Mesenteric fat pad (tissue), 1 donor: ENCODE measurements at places on chromosomes 7 and 10.

GRCh38 chr10:86437447-86437846, 70.9 kb upstream of the GRID1 start:
- DNase-seq = no peak

GRCh38 chr10:1320739-1321320, 264.6 kb downstream of the WDR37 start:
- DNase-seq = no peak

- no peak for DNase-seq
Measured at GRCh38 chr7:117116211-117116610, 162.9 kb downstream of the ST7 start.

- no peak for DNase-seq
Measured at GRCh38 chr10:78948621-78949030, 120.1 kb upstream of the ZMIZ1 start.

DNA sequence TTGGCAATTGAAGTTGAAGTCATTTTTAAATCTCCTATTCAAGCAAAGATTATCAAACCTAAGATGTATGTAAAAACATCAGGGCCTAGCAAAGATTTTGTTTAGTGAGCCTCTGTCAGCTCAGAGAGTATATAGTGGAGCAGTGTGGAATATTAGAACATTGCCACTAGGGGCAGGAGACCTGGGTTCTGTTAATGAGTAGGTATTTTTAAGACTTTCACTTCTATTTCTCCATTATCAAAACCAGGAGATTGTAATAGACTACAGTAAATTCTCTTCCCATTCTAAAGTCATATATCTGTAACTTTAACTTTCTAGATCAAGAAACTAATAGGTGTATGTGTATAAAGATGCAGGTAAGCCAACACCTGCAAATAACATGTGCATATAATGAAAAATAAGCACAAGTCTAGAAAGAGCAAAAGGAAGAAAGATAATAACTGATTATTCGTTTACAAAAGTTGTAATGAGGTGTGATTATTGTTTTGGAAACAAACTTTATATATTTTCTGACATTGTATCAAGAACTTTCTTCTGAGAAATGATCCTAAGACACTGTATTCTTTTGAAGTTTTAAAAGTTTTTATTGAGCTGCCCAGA, 64.4 kb downstream of the KCND2 start:
- DNase-seq = no peak

- no peak for DNase-seq
Measured at GRCh38 chr7:13099154-13099795, 411.8 kb downstream of the ARL4A start.

DNA sequence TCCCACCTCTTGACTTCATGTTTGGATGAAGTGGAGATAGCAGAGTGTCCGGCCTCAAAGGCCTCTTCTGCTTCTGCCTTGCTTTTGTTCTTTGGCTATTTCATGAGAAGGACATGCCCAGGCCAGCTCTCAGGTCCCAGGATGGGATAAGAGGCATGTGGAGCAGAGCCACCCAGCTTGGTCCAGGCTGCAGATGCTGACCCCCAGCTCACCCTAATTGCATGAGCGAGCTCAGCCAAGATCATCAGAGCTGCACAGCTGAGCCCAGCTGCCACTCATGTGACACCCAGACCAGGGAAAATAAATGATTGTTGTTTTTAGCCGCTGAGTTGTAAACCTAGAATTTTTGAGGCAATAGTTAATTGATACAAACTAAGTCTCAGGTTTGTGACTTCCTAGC, 230.0 kb downstream of the PHF14 start:
- no peak for DNase-seq

DNA sequence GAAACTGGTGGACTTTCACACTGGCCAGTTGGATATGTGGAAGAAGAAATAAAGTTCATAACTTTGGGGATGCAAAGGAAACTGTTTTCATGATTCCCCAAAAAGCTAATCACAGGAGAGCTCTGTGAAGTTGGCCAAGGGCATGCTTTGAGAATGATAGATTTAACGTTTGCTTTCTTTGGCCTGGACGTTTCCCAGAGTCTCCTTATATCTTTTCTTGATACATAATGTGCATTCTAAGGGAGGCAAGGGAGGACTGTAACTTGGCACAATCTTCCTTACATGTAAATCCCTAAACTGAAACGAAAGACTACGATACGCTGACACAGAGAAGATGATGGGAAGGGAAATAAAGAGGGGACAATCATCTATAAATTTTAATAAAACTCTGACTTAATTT, 176.5 kb upstream of the INHBA start:
- no peak for DNase-seq

DNA sequence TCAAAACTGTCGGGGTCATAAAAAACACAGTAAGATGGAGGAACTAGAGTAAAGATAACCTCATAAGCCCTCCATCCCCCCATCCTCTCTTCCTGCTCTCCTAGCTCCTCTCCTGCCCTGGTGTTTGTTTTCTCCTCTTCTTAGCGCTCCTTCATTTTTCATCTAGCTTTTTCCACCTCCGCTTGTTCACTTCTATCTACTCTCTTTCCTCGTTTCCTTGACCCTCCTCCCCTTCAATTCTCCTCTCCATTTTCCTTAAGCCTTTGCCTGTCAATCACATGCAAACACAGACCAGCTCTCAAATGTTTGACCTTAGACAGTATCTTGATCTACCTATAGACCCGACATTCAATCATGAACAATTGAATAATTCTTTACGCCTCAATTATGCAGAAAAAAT, 10.0 kb downstream of the NCAPG2 start:
- no peak for DNase-seq

- DNase-seq = no peak
Measured at GRCh38 chr10:89367529-89367928, 10.3 kb upstream of the IFIT1B start.

GRCh38 chr7:73308665-73309214, at the start of gene NSUN5:
NSUN5 (minus strand) TSS chr7:73308826; CDS start chr7:73308790, 36 bp downstream.
- peak; percentile 96 for DNase-seq

- no peak for DNase-seq
Measured at GRCh38 chr7:40332516-40332915, 197.7 kb downstream of the SUGCT start.

DNA sequence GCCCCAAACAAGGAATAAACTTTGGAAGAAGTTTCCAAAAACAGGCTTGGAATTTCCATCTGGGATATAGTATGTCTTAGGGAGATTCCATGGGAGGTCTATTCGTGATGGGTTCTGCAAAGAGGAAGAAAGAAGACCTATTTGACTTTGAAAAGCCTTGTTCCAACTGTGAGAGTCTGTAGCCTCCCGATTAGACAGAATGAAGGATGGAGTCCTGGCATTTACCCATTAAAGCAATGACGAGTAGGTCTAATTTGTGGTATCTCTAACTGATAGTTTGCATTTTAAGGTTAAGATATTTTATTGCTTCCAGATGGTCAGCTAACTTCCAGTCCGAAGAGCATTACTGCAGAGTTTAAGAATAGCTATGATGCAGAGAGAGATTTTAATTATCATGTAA, 19.5 kb upstream of the GALNT17 start:
- DNase-seq = no peak

DNA sequence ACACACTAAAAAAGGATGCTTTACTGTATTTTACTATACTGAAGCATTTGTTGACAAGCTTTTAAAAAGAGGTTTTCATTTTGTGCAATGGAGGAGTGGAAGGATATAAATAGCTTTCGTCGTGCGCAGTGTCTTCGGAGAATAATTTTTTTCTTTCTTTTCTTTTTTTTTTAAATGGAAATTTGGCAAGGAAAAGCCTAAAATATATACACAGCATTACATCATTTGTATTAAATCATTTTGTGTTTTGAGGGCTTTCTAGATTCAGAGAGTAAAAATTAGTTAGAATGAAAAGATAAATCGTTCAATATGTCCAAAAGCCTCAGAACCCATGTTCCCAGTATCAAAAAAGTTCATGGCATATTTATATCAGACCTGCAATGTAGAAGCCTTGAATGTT, 150.2 kb upstream of the FERD3L start:
- DNase-seq = no peak

DNA sequence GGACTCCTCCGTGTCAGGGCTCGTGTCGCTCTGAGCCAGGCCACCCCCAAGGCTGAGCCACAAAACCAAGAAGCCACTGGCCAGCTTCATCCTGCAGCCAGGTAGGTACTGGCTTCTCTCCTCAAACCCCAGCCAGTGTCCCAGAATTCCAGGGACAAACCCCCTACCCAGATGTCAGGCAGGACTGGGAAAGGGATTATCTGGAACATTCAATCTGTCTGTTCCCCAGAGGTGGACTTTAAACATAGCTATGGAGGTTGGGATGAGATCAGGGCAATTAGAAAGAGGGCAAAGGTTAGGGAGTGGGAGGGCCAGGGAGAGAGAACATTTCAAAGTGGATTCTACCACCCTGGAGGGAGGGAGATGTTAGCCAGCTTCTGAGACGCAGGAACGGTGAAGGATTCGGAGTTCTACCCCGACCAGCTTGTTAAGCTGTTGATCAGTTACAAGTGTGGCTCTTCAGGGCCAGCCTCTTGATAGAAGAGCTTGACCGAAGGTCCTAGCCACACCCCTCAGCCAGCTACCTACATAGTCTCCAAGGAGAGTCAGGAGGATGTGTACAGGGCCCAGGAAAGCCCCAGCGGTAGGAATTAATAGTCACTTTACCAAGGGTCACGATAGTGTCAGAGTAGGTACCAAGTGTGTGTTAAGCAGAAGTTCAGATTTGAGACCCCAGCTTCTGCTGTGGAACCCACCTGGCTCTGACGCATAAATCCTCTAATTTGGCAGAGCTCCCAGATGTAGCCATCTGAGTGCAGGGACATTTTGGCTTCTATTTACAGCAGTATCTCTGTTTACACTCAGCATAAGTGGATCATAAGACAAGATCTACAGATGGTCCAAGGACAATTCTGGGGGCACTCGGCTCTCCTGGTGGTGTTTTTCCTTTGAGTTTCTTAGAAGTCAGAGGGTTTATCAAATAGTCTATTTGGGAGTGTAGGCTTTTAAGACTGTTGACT, at the start of gene PLA2G12B:
PLA2G12B (minus strand) TSS at position 211 of the 959 bp plus-strand sequence; CDS start at position 90, 121 bp downstream.
- DNase-seq = no peak

- DNase-seq = no peak
Measured at GRCh38 chr10:92103376-92104090, 180.0 kb downstream of the BTAF1 start.

DNA sequence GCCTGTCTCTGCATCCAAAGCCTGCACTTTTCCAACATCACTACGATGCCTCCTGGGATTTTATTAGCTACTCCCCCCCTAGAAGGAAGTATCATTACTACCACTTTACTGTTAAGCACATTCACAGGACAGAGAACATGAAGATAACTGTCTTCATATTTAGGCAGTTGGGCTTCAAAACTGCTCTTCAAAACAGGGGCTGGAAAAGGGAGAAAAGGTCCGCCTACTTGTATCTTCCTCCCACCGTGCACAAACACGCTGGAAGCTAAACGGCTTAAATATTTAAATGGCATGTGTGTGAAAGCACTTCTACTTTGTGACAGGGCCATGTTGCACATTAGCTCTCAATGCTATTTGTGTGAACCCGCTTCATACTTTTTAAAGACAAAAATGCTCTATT, 999 bp downstream of the ITIH5 start:
- no peak for DNase-seq

GRCh38 chr7:116969371-116969902, 16.1 kb downstream of the ST7 start:
- DNase-seq = no peak

DNA sequence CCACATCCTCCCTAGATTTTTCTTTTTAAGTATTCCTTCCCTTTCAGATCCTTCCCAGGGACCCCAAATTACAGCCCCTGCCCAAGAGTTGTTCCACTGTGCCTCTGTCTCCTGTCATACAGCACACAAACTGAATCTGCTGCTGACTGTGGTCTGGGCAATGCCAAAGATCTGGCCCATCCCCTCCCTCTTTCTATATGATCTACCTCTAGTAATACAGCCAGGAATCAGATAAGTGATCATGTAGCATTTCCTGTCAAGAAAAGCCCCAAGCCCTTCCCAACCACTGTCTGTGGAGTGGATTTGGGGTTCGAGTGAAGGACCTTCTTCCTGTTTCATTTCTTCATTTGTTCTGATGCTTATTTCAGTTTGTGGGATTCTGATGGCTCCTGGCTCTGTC, 6.7 kb downstream of the STX1A start:
- DNase-seq = no peak

- DNase-seq = no peak
Measured at GRCh38 chr10:121415063-121415399, 183.2 kb downstream of the FGFR2 start.

DNA sequence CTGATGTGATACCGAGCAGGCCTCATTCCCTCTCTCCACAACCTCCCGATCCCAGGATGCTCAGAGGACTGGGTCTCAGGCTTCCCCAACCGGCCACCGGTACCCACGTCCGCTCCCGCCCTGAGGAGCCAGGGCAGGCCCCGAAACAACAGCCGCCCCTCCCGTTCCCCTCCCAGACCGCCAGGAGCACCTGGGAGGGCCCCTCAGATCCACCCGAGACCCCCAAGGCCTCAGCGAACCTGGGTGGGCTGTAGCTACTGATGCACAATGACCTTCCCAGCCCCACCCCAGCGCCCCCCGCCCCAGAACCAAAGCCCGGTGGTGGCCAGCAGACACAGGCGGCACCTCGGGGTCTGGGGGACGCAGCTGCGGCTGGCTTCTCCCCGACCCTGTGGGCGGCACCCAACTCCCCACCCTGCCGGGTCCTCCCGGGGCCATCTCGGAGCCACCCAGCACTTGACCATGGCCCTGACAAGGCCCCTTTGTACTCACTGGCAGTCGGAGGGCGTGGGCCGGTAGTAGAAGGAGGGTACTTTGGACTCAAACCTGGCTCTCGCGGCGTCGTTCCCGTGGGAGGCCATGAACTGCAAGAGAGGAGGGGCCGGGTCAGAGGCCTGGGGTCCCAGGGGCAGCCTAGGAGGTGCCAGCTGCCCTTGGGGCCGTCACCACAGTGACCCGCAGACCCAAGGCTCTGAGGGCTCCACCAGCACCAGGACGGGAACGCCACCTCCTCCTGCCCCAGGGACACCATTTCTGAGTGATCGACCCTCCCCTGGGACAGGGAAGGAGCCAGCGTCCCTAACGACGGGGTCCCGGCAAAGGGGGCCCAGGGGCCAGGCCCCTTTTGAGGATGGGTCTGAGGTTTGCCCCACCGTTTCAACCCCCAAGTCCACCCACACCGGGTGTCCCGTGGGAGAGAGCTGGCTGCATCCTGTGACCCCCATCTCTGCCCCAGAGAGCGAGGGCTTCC, 28.1 kb downstream of the ADAP1 start:
- peak; percentile 90 for DNase-seq

GRCh38 chr7:156177422-156178055, 365.3 kb upstream of the SHH start:
- no peak for DNase-seq

DNA sequence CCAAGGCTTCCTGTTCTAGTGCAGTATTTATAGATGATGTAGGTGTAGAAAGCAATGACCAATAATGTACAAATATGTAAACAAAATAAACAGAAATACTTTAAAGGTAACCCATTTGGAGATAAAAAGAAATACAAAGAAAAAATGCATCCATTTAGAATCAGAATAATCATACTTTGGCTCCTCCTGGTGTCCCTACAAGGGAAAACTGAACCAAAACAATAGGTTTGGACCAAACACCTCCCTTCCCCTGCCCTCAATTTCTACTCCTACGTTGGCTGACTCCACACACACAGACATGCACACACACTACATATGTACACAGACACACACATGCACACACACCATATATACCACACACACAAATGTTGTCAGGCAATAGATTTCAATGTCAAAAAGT, 36.0 kb downstream of the C10orf143 start:
- DNase-seq = no peak

- no peak for DNase-seq
Measured at GRCh38 chr10:132542819-132543218, 5.2 kb downstream of the INPP5A start.
